ENCODE measurements at places on chromosomes 7 and 10.

DNA sequence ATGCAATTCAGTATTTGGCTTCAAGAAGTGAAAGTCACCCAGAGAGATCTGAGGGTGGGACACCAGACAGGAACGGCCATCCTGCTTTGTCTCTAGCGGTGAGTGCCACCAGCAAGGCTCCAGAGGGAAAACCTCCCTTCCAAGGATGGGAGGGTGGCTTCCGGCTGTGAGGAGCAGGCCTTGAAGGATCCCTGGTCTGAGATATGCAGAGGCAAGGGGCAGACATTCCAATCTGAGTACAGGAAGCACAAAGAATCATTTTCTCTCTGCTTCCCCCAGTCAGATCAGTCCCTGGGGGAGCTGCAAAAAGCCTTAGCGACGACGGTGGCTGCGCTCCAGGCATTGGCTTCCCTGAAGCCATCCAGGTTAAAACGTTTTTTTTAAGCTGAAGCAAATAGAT, 167.4 kb downstream of the TEX36 start:
- no peak for DNase-seq

DNA sequence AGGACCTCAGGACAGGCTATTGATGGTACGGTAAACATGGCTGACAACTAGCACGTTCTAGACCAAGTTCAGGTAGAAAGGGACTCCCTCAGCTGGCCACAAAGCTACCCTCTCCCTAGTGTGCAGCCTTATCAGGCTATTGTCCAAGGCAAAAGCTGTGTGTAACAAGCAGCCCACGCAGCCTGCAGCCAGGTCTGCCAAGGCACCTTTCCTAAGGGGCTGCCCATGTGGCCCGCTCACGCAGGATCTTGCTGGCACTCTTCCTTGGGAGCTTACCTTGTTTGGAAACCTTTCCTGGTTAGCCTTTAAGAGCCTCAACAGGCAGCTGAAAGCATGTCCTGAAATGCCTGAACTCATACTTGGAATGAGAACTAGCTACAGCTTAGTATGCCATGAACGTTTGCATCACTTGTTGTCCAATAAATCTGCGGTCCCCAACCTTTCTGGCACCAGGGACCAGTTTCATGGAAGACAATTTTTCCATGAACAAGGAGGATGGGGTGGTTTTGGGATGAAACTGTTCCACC, 51.7 kb downstream of the SYPL1 start:
- DNase-seq: no peak

DNA sequence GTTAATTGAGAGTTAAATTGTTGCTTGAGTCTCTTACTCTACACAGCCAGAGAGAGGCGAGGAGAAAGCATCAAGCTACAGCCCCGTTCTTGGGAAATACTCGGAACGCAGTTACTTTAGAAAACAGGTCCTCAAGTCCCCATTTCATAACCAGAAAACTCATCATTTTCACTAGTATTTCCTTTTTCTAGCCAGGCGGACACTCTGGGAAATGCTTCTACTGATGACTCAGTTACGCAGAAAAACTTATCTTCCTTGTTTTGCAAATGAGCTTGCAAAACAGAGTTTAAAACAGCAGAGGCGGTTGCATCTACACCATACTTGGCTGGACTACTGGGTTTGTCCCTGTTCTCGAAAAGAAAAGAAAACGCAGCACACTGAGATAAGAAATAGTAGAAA, 111.4 kb upstream of the FGFR2 start:
- no peak for DNase-seq

DNA sequence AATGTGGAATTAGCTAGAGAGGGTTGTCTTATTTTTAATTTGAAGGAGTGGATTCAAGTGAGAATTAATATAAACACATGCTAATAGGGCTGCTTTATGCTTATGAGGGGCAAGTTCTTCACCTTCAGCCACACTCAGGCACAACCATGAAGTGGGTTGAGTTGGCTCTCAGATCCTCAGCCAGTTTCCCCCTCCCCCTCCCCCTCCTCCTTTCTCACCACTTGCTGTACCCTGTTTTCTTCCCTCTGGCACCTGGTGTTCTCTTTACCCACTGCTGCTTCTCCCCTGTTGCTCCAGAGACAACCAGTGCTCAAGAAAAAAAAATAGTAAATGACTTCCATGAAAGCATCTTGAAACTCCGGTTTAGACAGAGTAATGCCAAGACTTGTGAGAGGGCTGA, 1083.3 kb downstream of the CNTNAP2 start:
- DNase-seq: no peak

DNA sequence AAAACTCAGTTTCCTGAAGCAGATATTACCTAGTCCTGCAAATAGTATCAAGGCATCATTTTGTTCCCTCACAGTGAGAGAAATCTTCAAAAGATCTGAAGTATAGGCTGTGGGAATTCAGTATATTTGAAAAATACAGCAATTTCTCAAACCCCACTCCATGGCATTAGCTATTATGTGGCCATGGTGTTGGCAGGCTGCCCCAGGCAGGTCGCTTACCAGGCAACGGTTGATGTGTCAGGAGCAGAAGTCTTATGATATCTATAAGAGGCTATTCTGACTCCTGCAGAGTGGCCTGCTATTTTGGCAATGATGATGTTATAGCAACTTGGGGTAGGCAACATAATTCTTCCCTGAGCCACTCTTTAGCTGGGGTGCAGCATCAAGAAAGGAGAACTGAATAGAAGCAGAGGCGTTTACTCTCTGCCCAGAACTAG, 187.9 kb downstream of the PLXDC2 start:
- DNase-seq: no peak

GRCh38 chr10:96721207-96721572, 876 bp upstream of the PIK3AP1 start:
- no peak for DNase-seq

DNA sequence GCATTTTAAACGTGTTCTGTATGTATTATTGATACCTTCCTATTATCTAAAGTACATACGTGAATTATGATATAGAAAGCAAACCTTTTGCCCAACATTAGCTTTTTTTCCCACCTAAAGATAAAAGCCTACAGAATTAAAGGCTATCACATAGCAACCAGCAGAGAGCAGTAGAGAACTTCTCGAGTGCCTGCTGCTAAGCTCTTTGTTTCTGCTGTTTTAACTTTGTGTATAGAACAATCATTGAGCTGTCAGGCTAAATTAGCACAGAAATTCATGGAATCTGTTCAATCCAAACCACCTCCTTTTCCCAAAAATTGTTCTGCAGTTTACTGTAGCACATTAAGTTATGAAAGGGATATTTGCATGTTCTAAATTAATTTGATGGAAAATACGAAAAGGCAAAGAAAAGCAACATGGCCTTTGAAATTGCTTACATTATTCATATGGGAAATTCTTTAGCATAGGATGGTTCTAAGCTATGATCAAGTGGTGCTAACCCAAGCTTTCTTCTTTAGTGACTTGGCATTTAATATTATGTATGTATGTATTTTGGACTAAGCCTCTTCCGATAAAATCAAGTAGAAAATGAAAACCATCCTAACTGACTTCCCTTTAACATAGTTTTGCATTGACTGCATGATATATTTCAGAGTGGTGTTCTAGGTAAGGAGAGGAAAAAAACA, 1288.5 kb downstream of the GATA3 start:
- DNase-seq: no peak

DNA sequence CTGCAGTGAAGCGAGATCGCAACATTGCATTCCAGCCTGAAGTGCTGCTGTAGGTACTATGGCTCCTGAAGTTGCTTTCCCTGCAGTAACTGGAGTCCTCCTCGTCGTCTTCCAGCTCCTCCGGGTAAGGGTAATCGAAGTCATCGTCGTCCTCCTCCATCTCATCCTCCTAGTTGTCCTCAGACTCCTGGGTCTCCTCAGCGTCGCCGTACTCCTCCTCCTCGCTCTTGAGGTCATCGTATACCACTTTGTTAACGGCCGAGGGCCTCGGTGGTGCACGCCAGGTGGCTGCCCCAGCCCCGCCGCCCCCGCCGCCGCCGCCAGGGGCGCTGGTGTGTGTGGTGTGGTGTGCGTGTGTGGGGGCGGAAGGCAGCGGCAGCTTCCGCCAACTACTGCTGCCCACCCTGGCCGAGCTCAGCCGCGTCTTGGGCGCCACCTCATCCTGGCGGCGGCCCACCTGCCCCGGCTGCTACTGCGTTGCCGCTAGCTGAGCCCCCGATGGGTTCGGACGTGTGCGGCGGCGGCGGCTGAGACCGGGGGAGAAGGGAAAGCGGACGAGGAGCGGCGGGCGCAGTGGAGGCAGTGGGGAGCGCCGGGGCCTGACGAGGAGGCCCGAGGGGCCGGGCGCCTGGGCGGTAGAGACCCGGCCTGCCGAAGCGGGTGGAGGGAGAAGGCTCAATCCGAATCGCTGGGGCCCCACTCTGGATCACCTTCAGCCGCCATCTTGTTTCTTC, 11.8 kb upstream of the ACBD5 start:
- DNase-seq: peak; percentile 66

DNA sequence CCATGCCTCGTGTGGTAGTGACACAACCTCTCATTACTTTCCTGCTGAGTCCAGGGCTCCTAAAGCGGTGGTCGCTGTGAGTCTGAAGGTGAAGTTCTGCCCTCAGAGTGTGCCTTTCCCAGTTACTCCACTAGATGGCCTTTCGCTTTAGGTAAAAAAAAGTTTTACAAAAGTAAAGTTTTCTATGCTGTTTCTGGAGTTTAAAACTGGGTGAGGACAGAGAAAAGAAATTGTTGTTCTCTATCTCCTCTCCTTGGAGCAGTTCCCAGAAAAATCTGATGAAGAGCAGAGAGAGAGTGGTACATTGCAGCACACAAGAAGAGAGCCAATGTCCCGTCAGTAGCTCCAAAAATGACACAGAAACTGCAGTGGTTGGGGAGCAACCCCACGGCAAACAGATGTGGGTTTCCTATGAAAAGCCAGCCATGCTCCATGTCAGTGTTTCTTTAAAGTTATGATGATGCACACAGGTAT, 257.1 kb downstream of the GLI3 start:
- DNase-seq: no peak

DNA sequence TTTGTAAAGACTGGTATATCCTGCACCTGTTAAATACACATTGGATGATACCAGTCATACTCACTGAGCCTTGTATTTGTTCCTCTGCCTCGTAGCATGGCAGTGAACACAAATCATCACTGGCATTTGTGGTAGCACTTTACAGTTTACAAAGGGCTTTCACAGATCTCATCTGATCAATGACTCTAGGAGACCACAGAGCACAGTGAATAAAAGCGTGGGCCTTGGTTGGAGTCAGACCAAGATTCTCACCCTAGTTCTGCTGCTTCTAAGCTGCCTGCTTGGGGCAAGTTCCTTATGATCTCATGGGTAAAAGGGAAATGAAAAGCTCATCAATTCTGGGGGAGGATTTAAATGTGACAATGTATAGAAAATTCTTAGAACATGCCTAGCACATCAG, 129.9 kb upstream of the AGK start:
- DNase-seq: no peak

DNA sequence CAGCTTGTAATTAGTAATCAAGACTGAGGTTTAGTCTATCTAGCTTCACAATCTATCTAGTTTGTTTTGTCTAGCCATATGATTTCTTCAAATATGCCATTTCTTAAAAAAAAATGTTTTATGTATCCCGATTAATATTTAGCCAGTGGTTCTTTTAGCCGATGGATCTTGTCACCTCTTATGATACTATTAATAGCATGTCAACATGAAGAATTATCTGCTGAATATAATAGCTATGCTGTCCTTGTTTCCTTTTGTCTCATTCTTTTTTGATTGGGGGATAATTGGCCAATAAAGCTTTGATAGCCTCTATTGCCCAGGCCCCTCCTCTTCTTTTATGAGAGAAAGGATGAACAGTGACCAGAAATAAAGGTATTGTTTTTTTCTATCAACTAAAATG, 32.8 kb downstream of the PTEN start:
- DNase-seq: no peak

DNA sequence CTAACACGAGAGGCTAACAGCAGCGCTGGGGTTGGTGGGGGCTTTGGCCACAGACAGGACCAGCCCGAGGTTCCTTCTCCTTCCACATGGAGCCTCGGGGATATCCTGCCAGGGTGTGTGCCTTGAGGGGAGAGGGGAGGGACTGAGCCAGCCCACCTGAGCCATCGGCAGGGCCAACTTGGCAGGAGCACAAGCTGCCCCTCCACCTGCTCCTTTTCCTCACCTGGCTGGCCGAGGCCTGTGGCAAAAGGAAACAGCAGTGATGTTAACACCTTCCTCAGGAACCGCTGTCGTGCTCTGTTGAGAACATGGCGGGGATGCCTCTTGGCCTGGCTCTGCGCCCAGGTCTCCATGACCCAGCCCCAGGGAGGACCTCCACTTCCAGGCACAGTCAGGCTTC, 255.1 kb upstream of the PPP2R2D start:
- no peak for DNase-seq

DNA sequence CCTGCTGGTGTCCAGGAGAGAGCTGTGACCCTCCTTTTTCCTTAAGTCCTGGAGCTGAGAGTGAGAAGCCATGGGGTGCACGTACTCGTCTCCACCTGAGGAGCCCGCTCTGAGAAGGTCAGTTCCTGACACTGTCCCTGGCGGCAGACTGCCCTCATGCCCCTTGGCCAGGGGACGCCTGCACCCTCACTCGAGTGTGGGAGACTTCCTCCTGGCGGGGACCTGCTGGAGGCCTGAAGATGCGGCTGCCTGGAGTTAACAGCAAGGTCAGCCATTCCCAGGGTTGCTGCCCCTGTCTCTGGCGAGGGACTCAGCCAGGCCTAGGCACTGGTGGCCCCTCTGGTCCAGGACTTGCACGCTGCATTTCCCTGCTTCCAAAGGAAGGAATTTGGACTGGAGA, 26.4 kb downstream of the TMEM120A start:
- DNase-seq: no peak
